ENCODE measurements at places on chromosomes 7 and 10.

GRCh38 chr10:126397156-126397555 lies 8.9 kb upstream of the ADAM12 start:
- DNase-seq, result no peak

DNA sequence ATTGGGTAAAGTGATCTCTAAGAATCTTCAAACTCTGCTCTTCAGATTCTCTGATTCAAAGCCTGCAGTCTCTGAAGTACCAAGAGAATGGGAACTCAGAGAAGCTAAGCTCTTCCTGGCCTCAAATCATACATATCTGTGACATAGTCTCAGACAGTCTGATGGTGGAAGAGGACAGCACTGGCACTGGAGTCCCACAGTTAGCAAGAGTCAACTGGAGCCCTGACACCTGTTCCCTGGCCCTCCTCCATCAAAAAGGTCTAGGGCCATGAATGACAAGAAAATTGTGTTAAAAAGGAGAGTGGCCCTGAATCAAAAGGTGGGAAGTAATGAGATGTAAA lies 37.7 kb downstream of the PRSS2 start:
- DNase-seq, result no peak

GRCh38 chr10:127016331-127016730 lies 111.1 kb downstream of the DOCK1 start:
- DNase-seq, result no peak

DNA sequence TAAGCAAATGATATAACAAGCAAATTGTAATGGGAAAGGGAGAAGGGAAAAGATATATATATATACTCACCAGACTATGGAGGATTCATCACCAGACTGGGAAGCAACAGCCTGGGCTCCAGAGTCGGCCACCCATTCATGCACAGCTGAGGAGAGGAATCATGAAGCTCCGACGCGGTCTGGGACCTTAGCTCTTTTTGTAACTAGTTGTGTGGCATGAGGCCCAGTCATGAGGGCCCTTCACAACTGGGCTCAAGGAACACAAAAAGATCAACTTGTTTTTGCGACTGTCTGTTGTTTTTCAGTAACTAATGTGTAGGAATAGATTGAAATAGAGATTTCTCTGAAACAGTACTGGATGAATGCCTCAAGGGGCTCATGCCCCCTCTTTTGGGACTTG lies 911.2 kb downstream of the TYW1 start:
- DNase-seq, result no peak

- DNase-seq, result no peak
These were observed 189.1 kb downstream of the LRRTM3 start for GRCh38 chr10:67114945-67115344.

DNA sequence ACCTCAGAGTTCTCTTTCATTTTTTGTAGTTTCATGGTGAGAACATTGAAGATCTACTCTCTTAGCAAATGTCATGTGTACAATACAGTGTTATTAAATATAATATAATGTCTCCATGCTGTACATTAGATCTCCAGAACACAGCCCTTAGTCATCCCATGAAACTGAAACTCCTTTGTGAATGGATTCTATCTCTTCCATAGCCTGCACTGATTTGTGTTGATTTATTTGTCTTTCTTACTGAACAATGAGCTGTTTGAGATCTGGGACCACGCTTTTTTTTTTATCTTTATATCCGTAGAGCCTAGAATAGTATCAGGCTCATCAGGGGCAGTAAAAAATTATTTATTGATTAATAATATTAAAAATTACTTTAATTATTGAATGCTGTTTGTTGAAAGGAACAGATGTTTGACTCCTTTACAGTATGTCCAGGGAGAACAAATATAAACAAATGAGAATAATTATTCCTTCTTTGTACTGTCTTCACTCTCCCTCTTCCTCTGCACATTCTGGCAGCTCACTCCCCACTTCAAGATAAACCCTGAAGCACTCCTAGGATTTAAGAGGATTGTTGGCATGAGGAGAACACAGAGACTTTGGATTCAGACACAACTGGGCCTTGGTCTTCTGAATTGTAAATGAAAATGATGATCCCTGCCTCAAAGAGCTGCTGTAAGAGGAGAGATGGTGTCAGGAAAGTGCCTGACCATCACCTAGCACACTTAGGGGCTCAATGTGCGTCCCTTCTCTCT lies 81.6 kb upstream of the MSRB2 start:
- DNase-seq, result no peak
